ENCODE measurements at places on chromosomes 5 and 9. TPM values are rescaled to one million over a fixed set of nuclear protein-coding genes. Genes with fewer than 3 reads are reported as not detected.

DNA sequence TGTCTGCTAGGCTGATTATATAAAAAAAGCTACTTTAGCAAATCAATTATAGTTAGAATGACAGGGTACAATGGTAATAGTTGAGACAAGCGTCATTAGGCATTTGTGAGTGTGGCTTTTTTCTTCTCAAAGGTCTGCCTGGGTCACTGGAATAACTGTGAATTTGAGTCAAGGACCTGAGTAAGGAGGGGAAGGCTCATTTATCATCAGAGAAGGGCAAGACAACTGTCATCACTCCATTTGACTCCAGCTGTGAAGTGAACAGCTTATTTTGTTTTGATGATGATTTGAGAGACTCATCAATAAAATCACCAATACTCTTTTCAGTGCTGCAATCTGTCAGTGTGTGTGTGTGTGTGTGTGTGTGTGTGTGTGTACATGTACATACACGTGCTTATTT is 118.6 kb downstream of the MAT2B start:
- no peaks in the 10 kb centered on the region for H3K27me3 ChIP-seq
- H3K36me3 ChIP-seq, result no peaks in the 10 kb centered on the region
- H3K27ac ChIP-seq, result no peak overlapping the region
- DNase-seq, result no peak
- no peak overlapping the region for H3K4me3 ChIP-seq
- H3K4me1 ChIP-seq, result no peaks in the 10 kb centered on the region

DNA sequence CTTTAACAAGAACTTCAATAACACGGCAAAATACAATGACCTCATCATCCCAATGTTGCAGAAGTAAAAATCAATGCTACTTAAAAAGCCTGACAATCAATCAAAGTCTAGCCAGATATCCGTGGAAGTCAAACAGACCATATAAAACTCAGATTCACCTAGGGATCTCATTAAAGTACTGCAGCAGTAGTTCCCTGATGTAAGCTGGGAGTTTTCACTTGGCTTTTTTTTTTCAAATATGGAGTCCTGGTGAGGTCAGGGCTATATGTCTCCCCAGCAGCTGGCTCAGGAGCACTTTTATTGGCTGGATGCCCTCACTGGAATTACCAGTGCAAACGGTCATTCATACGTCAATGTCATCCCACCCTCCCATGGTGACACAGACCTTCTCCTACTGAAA is 220.6 kb upstream of the SLC30A5 start:
- peak overlapping the region; percentile 79 for H3K27ac ChIP-seq
- no peaks in the 10 kb centered on the region for H3K4me1 ChIP-seq
- H3K4me3 ChIP-seq, result no peak overlapping the region
- DNase-seq, result no peak
- no peaks in the 10 kb centered on the region for H3K27me3 ChIP-seq

- no peaks in the 10 kb centered on the region for H3K36me3 ChIP-seq
- no peak overlapping the region for H3K4me3 ChIP-seq
- no peak for DNase-seq
- no peak overlapping the region for H3K27ac ChIP-seq
Observed at GRCh38 chr5:60395712-60396329, 304.1 kb downstream of the DEPDC1B start.

GRCh38 chr5:127995556-127995955 is 88.0 kb upstream of the SLC12A2 start:
- no peaks in the 10 kb centered on the region for H3K27me3 ChIP-seq
- H3K4me3 ChIP-seq, result no peak overlapping the region
- H3K36me3 ChIP-seq, result no peaks in the 10 kb centered on the region
- no peaks in the 10 kb centered on the region for H3K4me1 ChIP-seq

DNA sequence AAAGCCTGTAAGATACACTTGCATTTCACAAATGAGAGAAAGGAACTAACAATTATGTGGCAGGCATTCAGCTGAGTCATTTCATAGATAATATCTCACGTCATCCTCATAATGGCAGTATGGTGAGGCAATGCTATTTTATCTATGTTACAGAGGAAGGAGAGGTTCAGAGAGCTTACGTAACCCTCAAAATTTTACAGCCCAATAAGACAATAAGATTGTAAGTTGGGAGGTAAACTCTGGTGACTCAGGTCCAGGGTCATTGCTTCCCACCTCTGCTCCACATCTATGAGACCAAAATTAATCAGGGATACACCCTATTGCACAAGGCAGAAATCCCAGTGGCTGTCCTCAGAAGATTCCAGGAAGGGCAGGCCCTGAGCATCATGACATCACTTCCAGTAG is 309.7 kb downstream of the NSG2 start:
- no peaks in the 10 kb centered on the region for H3K4me1 ChIP-seq
- H3K36me3 ChIP-seq, result no peaks in the 10 kb centered on the region
- no peaks in the 10 kb centered on the region for H3K27me3 ChIP-seq
- no peak overlapping the region for H3K27ac ChIP-seq

GRCh38 chr9:120983259-120983837 is 56.8 kb upstream of the TRAF1 start:
- no peak for DNase-seq
- no peak overlapping the region for H3K4me3 ChIP-seq
- no peaks in the 10 kb centered on the region for H3K27me3 ChIP-seq
- H3K4me1 ChIP-seq, result no peaks in the 10 kb centered on the region

- H3K36me3 ChIP-seq, result no peaks in the 10 kb centered on the region
- no peak overlapping the region for H3K4me3 ChIP-seq
- DNase-seq, result no peak
- no peaks in the 10 kb centered on the region for H3K27me3 ChIP-seq
Observed at GRCh38 chr9:38359297-38359653, 33.2 kb upstream of the ALDH1B1 start.

GRCh38 chr9:108160706-108161355 is 671.3 kb upstream of the KLF4 start:
- H3K27me3 ChIP-seq, result no peaks in the 10 kb centered on the region
- no peak overlapping the region for H3K27ac ChIP-seq
- no peaks in the 10 kb centered on the region for H3K36me3 ChIP-seq
- H3K4me3 ChIP-seq, result no peak overlapping the region
- DNase-seq, result no peak
- H3K4me1 ChIP-seq, result no peaks in the 10 kb centered on the region

- no peak for DNase-seq
- H3K27ac ChIP-seq, result no peak overlapping the region
- no peaks in the 10 kb centered on the region for H3K27me3 ChIP-seq
- H3K36me3 ChIP-seq, result no peaks in the 10 kb centered on the region
Observed at GRCh38 chr5:122668552-122668951, 106.3 kb upstream of the SNX2 start.

GRCh38 chr5:77409870-77410621 is 82.1 kb downstream of the WDR41 start:
- DNase-seq, result no peak
- H3K36me3 ChIP-seq, result no peaks in the 10 kb centered on the region
- no peaks in the 10 kb centered on the region for H3K27me3 ChIP-seq
- no peak overlapping the region for H3K4me3 ChIP-seq
- H3K27ac ChIP-seq, result no peak overlapping the region

- H3K4me1 ChIP-seq, result no peaks in the 10 kb centered on the region
- no peak for DNase-seq
- no peaks in the 10 kb centered on the region for H3K36me3 ChIP-seq
- no peak overlapping the region for H3K27ac ChIP-seq
Observed at GRCh38 chr5:9924614-9925013, 294.5 kb upstream of the TAS2R1 start.

- no peak overlapping the region for H3K4me3 ChIP-seq
- H3K27me3 ChIP-seq, result no peaks in the 10 kb centered on the region
- H3K27ac ChIP-seq, result no peak overlapping the region
- no peak for DNase-seq
- H3K4me1 ChIP-seq, result no peaks in the 10 kb centered on the region
Observed at GRCh38 chr5:171610686-171611085, 174.9 kb upstream of the SMIM23 start.

DNA sequence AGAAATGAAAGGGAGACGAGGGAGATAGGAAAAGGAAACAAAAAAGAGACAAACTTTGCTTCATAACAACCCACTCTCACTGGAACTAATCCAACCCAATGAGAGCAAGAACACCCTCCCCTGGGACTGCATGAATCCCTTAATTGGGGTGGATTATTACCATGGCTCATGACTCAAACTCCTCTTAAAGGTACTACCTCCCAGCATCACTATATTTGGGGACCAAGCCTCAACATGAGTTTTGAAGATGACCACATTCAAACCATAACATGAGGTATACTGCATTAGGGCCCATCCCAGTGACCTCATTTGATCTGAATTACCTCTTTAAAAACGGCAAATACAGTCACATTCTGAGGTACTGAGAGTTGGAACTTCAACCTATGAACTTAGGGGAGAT is 8.0 kb downstream of the MTAP start:
- H3K36me3 ChIP-seq, result no peaks in the 10 kb centered on the region
- H3K27me3 ChIP-seq, result no peaks in the 10 kb centered on the region
- H3K27ac ChIP-seq, result no peak overlapping the region
- no peaks in the 10 kb centered on the region for H3K4me1 ChIP-seq

GRCh38 chr5:79689541-79690466 is at the start of gene CMYA5:
CMYA5 (plus strand) TSS chr5:79689836; CDS start chr5:79689908, 72 bp downstream.
- peak; percentile 67 for DNase-seq
- no peaks in the 10 kb centered on the region for H3K4me1 ChIP-seq

GRCh38 chr9:89400403-89401116 is 82.3 kb downstream of the SECISBP2 start:
- no peak overlapping the region for H3K4me3 ChIP-seq
- H3K27me3 ChIP-seq, result no peaks in the 10 kb centered on the region
- DNase-seq, result no peak

- H3K4me1 ChIP-seq, result no peaks in the 10 kb centered on the region
- DNase-seq, result no peak
- H3K27ac ChIP-seq, result no peak overlapping the region
- no peaks in the 10 kb centered on the region for H3K27me3 ChIP-seq
Observed at GRCh38 chr5:72829707-72830106, 13.2 kb downstream of the TNPO1 start.

DNA sequence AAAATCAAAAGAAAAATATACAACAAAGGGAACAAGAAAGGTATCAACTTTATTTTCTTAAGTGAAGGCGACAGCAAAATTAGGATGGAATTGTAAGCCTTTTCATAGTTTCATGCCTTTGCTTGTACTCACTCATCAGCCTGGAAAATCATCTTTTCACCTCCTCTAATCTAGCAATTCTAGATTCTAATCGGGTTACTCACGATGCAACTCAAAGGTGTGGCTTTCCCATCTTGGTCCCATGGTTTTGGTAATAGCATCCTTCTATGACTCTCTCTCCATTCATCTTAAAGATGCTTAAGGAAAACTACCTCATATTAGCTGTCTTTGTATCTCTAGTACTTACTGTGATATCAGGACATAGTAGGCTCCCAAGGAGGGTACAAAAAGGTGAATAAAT is 30.5 kb downstream of the DNAH5 start:
- H3K27ac ChIP-seq, result no peak overlapping the region
- no peaks in the 10 kb centered on the region for H3K27me3 ChIP-seq
- no peak overlapping the region for H3K4me3 ChIP-seq
- DNase-seq, result no peak
- H3K4me1 ChIP-seq, result no peaks in the 10 kb centered on the region

DNA sequence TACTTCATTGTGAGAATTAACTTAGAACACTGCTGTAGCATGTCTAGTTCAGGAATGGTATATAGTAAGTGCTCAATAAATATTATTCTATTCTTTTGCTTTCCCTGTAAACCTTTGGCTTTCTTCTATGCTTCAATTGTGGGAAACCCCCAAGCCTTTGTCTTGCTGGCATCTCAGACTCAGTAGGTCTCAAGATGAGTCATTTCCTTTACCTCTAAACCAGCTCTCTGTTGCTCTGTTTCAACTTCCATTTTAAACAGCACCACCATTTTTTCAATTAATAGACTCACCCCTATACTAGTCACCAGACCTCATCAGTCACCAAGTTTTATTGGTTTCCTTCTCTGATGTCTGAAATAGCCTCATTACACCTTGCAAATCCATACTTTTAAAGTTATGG is 43.5 kb downstream of the DMAC1 start:
- H3K4me1 ChIP-seq, result no peaks in the 10 kb centered on the region
- H3K27ac ChIP-seq, result no peak overlapping the region
- H3K27me3 ChIP-seq, result no peaks in the 10 kb centered on the region
- no peak overlapping the region for H3K4me3 ChIP-seq
- no peak for DNase-seq

- H3K27ac ChIP-seq, result no peak overlapping the region
- no peaks in the 10 kb centered on the region for H3K27me3 ChIP-seq
- DNase-seq, result no peak
Observed at GRCh38 chr9:102049586-102050246, 311.3 kb upstream of the GRIN3A start.

GRCh38 chr5:135697959-135698345 is 119.2 kb upstream of the CXCL14 start:
- no peak overlapping the region for H3K4me3 ChIP-seq
- no peaks in the 10 kb centered on the region for H3K27me3 ChIP-seq
- no peak for DNase-seq
- H3K36me3 ChIP-seq, result no peaks in the 10 kb centered on the region

- no peaks in the 10 kb centered on the region for H3K27me3 ChIP-seq
- H3K36me3 ChIP-seq, result no peaks in the 10 kb centered on the region
- no peak overlapping the region for H3K4me3 ChIP-seq
- DNase-seq, result peak; percentile 13
Observed at GRCh38 chr5:179268399-179268952, 76.8 kb downstream of the ADAMTS2 start.

DNA sequence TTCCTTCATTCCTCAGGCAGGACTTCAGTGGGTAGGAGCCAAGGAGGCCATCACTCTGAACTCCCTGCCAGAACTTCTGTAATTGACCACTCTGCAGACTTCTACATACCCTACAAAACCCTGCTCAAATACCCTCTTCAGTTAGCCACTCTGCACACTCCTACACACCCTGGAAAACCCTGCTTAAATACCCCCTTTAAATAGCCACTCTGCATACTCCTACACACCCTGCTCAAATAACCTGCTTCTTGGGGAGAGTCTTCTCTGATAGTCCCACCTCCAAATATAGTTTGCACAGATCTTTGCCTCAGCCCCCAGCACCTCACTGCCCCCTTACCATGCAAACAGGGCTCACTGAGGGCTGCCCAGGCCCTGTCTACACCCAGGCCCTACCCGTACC is 18.6 kb upstream of the CARD19 start:
- H3K4me3 ChIP-seq, result no peak overlapping the region
- DNase-seq, result no peak
- no peaks in the 10 kb centered on the region for H3K36me3 ChIP-seq

DNA sequence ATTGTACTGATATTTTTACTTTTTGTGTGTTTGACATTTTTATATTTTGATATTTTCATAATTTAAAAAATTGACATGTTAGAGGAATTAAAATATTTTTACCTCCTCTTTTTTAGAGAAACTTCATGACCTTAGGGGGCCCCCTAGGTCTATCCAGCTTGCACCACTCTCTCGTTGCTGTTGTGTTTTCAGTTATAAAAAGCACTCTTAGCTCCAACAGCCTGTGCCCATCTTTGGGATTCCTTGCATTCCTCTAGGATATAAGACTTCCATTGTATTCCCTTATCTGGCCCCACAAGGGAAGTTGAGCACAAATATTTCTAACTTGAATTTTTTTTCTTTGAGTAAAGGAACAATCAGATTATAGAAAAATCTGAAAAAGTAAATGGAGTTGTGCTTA is 245.3 kb downstream of the SH3GL2 start:
- no peaks in the 10 kb centered on the region for H3K27me3 ChIP-seq
- H3K4me1 ChIP-seq, result no peaks in the 10 kb centered on the region

GRCh38 chr5:135030956-135031812 is 2.8 kb downstream of the PITX1 start:
- peaks cover 26% of the 10 kb centered on the region for H3K27me3 ChIP-seq
- H3K36me3 ChIP-seq, result no peaks in the 10 kb centered on the region
- no peak for DNase-seq
- H3K27ac ChIP-seq, result no peak overlapping the region

Gene PPP1R26
- total RNA-seq, result 5.3 TPM

Gene AGXT2
- not detected for total RNA-seq

Gene S100Z
- not detected for total RNA-seq

Gene COL23A1
- total RNA-seq, result 0.85 TPM

Gene KCNIP1
- 7.0 TPM for total RNA-seq

Gene LPAR1
- total RNA-seq, result 64.1 TPM

Gene AQP3
- total RNA-seq, result not detected

Gene TEK
- total RNA-seq, result 38.2 TPM

Gene C9orf153
- total RNA-seq, result 1.5 TPM
